Activated CD4-positive, alpha-beta T cell treated with anti-CD3 and anti-CD28 coated beads, Interleukin-2, Interleukin-4, amounts not matched to agents 100 ng/mL and 50 ng/mL, durations not matched to agents 16 hours and 8 hours (primary cell): ENCODE measurements at places on chromosomes 3 and 15.

GRCh38 chr3:46957092-46957820, 19.3 kb downstream of the CCDC12 start:
- no peak for DNase-seq

DNA sequence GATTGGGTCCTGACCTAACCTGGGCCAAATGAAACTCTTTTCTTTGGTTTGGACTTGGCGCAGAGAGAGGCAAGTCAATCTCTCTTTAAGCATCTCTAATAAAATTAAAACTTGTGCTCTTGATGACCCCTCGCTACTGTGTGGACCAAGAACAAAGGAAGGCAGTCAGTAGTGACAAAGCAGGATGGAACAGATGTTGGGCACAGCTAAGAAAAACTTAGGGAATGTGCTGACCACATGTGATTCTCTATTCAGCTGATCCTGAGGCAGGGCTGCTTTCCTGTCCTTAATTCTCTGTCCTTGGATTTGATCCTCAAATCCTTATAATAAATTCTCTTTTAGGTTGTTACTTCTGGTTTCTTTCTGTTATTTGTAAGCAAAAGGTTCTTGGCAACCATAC, 259.9 kb downstream of the ZIC1 start:
- no peak for DNase-seq

DNA sequence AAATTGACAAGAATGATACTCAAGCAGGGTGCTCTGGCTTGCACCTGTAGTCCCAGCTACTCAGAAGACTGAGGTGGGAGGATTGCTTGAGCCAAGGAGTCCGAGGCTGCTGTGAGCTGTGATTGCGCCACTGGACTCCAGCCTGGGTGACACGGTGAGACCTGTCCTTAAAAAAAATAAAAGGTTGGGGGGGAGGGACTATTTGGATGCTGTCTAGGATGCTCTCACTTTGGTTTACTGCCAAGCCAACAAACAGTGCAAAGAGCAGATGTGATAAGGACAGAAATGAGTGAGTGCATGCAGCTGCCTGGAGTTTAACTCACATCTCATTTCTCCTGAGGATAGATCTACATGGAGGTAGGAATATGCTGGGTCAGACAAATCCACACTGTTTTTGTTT, 130.0 kb downstream of the FRMD4B start:
- DNase-seq: no peak

DNA sequence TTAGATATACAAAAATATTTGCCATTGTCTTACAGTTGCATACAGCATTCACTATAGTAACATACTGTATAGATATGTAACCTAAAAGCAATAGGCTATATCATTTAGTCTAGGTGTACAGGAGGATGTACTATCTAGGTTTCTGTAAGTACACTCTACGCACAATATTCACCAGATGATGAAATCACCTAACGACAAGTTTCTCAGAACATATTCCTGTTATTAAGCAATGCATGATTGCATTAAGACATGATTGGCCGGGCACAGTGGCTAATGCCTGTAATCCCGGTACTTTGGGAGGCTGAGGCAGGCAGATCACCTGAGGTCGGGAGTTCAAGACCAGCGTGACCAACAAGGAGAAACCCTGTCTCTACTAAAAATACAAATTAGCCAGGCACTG, 14.5 kb upstream of the PRKCI start:
- no peak for DNase-seq
